Motor neuron (in vitro differentiated cells): ENCODE measurements at places on chromosomes 11 and 22. TPM values are rescaled to one million over a fixed set of nuclear protein-coding genes. Genes with fewer than 3 reads are reported as not detected.

Gene IRF7
- 12.1 and 13.1 TPM in 2 replicates for total RNA-seq

Gene SLC22A25
- total RNA-seq, result not detected in 2 replicates

DNA sequence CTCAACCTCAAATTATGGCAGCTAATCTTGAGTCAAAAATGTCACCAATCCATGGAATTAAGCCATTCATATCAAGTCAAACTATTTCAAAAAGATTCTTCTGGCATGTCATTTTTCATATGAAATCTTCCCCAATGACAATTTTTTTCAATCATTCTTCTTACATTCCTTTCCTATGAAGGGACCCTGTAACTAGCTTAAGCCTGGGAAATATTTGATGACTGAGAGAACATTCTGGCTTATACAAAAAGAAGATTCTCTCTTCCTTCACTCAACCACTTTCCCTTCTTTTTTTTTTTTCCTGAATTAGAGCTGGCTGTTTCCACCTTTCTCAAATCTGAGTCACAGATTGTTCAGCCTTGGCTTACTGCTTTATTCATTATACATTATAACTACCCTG, 903.7 kb downstream of the FAM181B start:
- no peak for ATAC-seq

GRCh38 chr11:112516755-112517154, 256.1 kb upstream of the PLET1 start:
- ATAC-seq, result no peak

DNA sequence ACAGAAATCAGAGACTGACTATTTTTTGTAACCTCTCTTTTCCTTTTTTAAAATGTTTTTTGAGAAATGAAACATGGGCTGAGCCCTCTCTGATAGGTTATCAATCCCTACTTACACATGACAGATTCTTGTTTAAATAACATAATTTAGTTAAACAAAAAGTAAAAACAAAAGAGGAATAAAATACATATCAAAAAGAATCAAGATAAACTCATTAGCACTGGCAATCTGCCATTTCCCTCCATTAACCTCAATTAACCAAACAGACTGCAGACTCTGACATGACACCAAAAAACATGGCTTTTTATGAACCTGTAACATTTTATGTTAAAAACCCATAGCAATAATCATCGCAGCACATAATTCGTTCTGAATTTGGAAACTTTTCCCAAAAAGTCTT, 284.4 kb upstream of the MTNR1B start:
- no peak for ATAC-seq

DNA sequence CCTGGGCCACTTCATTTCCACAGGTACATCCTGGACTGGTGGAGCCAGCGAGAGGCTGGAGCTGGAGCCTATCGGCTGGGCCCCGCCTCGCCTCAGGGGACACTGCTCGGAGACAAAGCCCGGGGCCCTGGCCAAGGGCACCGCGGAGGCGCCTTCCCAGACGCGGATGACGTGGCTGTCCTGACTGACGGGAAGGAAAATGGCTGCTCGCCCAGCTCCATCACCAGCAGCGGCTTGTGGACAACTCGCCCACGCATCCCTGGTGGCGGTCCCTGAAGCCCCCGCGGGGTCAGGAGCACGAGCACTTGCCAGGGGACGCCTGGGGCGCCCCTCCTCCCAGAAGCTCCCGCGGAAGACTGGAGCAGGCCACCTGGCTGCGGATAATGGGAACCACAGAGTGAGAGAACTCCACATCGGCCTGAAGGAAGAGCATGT, 49.6 kb downstream of the CECR2 start:
- ATAC-seq, result no peak

DNA sequence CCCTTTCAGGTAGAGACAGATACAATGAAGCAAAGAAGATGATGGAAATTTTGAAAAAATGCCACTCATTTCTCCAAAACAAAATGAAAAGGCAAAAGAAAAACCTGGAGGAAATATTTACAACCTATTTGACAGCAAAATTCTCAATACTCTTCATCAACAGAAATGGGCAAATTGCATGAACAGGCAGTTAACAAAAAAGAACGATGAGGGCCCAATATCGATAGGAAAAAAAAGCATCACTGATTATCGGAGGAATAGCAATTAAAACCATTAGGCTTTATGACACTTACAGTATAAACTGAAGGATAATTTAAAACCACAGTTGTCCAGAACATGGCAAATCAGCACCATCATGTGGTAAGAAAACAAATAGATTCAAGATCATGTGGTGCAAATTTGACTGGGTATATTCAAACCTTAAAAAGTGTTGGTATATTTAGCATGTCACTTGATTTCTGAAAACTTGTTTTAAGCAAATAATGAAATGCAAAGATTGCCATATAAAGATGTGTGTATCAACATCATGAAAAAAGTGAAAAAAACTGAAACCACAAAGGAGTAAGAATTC, 222.9 kb downstream of the BRD1 start:
- ATAC-seq, result no peak

DNA sequence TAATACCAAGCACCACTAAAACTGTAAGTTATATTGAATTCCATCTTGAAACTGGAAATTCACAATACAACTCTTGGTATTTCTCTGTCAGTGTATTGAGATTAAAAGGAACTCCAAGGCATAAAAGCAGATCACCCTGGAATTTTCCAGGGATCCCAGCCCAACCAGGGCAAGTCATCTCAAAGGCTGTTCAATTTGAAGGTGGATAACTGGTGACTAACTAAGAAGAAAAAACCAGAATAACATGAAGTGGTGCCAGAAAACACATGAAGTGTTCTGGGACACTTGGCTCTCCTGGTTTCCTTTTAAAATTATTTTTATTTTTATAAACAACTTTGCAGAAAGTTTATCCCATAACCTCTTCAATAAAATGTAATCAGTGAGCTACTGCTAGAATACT, 7.8 kb upstream of the BMAL1 start:
- ATAC-seq, result no peak

- no peak for ATAC-seq
Observed at GRCh38 chr11:121439337-121439736, 12.8 kb upstream of the SORL1 start.

DNA sequence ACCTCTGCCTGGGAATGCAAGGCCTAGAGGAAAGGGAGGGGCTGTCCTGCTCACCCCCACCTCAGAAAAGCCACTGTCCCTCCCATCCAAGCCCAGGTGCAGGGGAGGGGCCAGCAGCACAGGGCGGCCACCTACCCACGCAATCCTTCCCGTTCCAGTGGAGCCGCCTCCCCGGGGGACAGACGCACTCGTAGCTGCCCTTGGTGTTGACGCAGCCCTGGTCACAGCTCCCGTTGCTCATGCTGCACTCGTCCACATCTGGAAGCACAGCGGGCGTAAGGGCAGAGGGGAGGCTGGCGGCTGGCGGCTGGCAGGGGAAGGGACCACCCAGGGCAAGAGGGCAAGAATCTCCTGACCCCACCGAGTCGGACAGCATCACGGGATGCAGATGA, 40.3 kb upstream of the TTLL12 start:
- ATAC-seq, result peak; percentile 43

Gene CRYBB3
- not detected in 2 replicates for total RNA-seq

DNA sequence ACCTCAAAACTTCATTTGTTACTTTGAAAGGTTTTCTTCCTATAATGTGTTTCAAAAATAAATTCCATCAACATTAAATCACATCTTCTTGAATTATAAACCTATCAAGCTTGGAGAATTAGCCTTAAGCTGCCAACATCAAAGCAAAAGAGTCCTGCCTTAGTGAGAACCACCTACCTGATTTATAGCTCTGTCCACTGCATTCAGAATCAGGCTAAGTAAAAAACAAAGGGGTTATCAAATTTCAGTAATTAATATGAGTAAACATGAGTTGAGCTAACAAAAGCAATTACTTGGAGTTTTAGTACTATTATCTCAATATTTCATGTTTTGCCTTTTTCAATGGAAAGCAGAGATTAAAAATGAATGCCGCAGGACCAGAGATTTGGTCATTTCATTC, 73.9 kb downstream of the CADM1 start:
- no peak for ATAC-seq

Gene HORMAD2
- not detected in 2 replicates for total RNA-seq

- peak; percentile 75 for ATAC-seq
Observed at GRCh38 chr11:102171101-102171500, 60.9 kb downstream of the YAP1 start.

DNA sequence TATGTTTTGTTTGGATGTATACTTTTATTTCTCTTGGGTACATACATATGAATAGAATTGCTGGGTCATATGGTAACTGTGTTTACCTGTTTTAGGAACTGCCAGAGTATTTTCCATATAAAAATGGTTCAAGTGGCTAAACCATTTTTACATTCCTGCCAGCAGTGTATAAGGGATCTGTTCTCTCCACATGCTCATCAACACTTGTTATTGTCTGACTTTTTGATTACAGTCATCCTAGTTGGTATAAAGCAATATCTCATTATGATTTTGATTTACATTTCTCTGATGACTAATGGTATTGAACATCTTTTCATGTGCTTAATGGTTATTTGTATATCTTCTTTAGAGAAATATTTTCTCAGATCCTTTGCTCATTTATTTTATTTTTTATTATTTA, 104.2 kb upstream of the RRM1 start:
- ATAC-seq, result no peak

Gene CDKN1C
- 5.0 TPM in 2 replicates for total RNA-seq

GRCh38 chr11:95067841-95068219, 1.1 kb downstream of the SRSF8 start:
- ATAC-seq, result no peak

Gene NTM
- 23.6 and 25.5 TPM in 2 replicates for total RNA-seq

Gene LRRC55
- 0.22 and 0.35 TPM in 2 replicates for total RNA-seq

DNA sequence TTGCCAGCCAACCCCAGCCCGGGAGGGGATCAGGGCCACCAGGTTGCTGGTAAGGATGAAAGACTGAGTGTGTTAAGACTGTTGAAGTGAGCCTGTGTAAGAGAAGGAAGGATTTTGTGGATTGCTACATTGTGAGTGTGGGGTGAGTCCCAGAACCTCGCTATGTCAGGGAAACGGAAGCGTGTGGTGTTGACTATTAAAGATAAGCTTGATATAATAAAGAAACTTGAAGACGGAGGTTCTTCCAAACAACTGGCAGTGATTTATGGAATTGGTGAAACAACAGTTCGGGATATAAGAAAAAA, 627 bp downstream of the JRKL start:
- ATAC-seq, result no peak

Gene CYB5R2
- 9.0 and 12.1 TPM in 2 replicates for total RNA-seq

GRCh38 chr22:27438271-27438980, 363.1 kb downstream of the MN1 start:
- peak; percentile 79 for ATAC-seq

- no peak for ATAC-seq
Observed at GRCh38 chr11:18618342-18619025, 15.7 kb downstream of the SPTY2D1 start.

Gene RNF169
- total RNA-seq, result 10.7 and 10.8 TPM in 2 replicates

GRCh38 chr11:34298871-34299270, 58.9 kb downstream of the ABTB2 start:
- no peak for ATAC-seq

Gene CDC42BPG
- 0.07 TPM in 1 of 2 replicates, not detected in the other for total RNA-seq

Gene OR51E2
- total RNA-seq, result not detected in 2 replicates

- no peak for ATAC-seq
Observed at GRCh38 chr11:23885801-23886200, 611.1 kb upstream of the LUZP2 start.

Gene SLC35C1
- total RNA-seq, result 5.9 and 6.4 TPM in 2 replicates

DNA sequence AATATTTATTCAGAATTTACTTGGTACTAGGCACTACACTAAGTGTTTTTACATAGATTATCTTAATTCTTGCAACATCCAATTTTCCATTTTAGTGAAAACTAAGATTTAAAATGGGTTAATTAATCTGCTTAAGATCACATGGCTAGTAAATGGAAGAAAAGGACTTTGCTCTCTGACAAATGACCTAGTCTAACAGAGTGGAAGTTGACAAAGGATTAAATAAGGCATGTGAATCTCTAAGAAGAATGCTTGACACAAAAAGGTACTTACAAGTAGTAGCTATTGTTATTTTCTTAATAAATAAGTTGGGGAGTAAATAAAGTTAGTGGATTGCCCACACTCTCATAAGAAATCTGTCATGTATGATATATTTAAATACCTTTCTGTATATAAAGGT, 584.8 kb downstream of the DLG2 start:
- ATAC-seq, result no peak

GRCh38 chr22:45883811-45884170, 93.2 kb downstream of the WNT7B start:
- no peak for ATAC-seq

Gene POLD4
- total RNA-seq, result 142 and 167 TPM in 2 replicates

Gene KREMEN1
- total RNA-seq, result 6.3 and 6.4 TPM in 2 replicates

GRCh38 chr11:66417000-66417399, 3.8 kb upstream of the NPAS4 start:
- no peak for ATAC-seq

DNA sequence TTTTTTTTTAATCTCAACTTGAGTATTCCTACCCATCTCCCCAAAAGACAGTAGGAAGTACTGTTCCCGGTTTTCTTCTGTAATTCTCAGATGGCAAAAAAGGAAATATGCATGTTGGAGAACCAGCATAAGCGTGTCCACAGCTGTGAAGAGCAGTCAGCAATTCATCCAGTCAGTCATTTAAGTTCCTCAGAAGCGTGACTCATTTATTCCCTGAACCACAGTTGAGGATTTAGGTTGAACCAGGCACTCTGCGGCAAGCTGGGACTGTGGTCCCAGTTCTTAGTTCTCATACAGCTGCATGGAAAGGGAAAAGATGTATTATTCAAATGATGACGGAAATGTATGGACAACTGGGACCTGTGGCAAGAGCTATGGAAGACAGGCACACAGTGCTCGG, 61.0 kb upstream of the MYO18B start:
- no peak for ATAC-seq

- ATAC-seq, result no peak
Observed at GRCh38 chr22:20032407-20032991, 11.6 kb downstream of the TANGO2 start.

- ATAC-seq, result no peak
Observed at GRCh38 chr22:30094804-30095203, 14.5 kb downstream of the HORMAD2 start.

- peak; percentile 70 for ATAC-seq
Observed at GRCh38 chr22:46547179-46547882, 9.9 kb upstream of the CELSR1 start.
